ENCODE measurements at places on chromosomes 13 and 19. TPM values are rescaled to one million over a fixed set of nuclear protein-coding genes. Genes with fewer than 3 reads are reported as not detected.

Gene CEACAM3
- total RNA-seq = not detected

Gene CALR3
- total RNA-seq = not detected

Gene POSTN
- total RNA-seq = 210 TPM

Gene LRP3
- total RNA-seq = 15.3 TPM

Gene GZMM
- not detected for total RNA-seq

Gene FREM2
- total RNA-seq = under 0.01 TPM

Gene CD70
- total RNA-seq = not detected

Gene EBI3
- 0.18 TPM for total RNA-seq
